ENCODE measurements at places on chromosomes 7 and 10. TPM values are rescaled to one million over a fixed set of nuclear protein-coding genes. Genes with fewer than 3 reads are reported as not detected.

DNA sequence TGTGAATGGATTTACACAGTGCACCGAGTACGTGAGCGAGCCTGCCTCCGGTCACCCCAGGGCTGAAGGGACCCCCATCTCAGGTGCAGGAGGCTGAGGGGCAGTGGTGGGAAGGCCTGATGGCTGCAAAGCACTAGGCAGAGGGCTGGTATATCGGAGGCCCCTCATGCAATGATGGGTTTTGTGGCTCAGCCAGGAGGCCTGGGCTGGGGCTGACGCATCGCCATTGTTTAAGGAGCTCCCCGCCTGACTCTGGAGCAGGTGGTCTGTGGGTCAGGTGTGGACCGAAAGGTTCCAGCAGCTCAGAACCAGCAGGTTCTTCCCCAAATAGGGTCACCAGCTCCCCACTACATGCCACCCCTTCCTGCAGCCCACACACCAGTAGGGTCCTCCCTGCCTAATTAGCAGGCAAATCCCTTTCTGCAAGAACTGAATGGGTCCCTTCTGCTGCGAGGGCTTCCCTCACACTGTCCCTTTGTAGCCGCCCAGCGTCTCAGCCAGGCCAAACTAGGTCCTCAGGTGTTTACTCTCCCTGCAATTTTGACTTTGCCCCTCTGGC is 33.0 kb downstream of the OAT start:
- DNase-seq = no peak

The NPY4R2 gene
- 1.9 TPM for total RNA-seq

DNA sequence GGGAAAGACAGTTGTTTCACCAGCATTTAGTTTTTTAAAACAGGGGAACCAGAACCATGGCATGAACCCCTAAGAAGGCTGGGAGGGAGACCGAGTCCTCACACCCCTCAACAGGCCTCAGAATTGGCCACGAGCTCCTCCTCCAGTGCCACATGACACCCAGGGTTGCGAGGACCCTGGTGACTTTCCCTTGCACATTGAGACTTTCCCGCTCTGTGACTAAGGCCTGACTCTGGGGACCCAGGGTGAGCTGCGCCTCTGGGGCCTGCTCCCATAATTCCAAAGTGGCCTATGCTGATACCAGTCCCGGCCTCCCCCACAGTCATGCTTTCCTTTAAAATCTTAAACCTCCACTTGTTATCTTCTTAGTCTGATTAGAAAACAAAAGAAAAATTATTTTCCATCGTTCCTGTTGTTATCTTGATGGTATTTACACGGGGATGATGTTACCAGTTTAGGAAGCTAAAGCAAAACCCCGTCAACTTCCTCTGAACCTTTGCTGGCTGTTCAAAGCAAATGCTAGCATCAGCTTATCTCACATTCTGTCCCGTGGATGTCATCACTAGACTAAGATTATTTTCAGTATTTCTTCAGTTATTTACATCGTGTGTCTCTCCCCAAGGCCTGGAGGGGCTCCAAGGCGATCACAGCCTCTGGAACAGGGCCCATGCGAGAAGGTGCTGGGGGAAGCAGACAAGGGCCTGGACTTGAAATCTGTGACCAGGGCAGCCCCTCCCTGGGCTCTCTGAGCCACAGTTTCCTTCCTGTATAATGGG is 42.1 kb downstream of the FAM53B start:
- no peak for DNase-seq

The SSC4D gene
- 1.7 TPM for total RNA-seq

DNA sequence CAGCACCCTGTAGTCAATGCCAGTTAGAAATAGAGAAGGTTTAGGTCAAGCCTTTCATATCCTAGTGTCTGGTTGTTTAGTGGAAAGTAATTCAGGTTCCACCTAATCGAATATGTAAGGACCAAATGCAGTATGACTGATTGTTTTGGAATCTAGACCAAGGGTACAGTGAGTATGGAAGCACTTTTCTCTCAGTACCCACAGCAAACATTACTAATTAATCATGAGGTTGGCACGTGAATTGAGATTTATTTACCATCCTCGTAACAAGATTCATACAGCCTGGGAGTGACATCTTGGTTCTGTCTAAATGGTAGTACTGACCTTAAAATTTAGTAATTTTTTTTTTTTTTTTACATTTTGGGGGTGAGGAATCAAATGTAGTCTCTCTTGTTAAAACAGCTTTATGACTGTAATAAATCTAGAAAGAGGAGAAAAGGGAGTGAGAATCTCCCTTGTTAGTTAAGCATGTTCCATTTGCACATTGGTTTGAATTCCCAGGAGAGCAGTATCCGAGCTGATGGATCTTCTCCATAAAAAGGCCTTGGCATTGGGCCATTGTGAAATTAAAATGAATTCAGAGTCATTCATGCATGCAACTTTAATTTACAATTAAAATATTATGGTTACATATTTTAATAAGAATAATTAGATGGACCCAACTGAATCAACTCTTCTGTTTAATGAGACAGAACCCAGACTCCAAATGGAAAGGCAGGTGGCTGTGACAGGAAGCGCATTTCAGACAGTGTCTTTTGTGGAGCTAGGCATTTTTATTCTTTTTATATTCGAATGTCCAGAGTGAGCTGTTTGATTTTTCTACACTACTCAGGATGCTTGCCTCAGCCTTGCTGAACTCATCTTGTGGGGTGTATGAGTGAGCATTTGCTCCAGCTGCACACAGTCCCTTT is 57.6 kb downstream of the SNX10 start:
- no peak for DNase-seq

- DNase-seq = no peak
Measured at GRCh38 chr7:30799206-30799975, 28.2 kb downstream of the MINDY4 start.

The INSYN2A gene
- total RNA-seq = not detected

The OR2A7 gene
- total RNA-seq = 12.1 TPM

GRCh38 chr10:94299417-94299816 is 63.3 kb downstream of the NOC3L start:
- no peak for DNase-seq

The GHRHR gene
- not detected for total RNA-seq

The PYROXD2 gene
- total RNA-seq = 17.8 TPM

GRCh38 chr7:154503962-154504550 is 451.9 kb downstream of the DPP6 start:
- DNase-seq = no peak

The GLRX3 gene
- total RNA-seq = 45.9 TPM

The CALML5 gene
- not detected for total RNA-seq

DNA sequence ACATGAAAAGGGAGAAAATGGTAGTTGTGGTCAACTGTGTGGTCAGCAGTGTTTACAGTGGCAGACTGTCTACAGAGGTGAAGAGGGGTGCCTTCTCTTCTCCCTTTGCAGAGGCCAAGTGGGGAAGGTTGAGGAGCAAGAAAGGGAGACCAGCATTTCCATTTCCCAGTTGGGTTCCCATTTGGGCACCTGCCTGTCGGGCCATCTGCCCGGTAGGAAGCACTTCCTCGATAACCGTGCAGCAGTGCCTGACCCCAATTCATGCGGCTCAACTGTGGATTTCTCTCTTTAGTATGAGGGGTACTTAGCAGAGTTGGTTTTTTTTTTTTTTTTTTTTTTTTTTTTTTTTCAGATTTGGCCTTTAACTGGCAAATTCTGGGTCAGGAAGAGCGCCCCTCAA is 127.0 kb downstream of the CCDC3 start:
- no peak for DNase-seq

The CCL26 gene
- not detected for total RNA-seq

The TMEM130 gene
- total RNA-seq = 2.9 TPM

The SPDYE6 gene
- total RNA-seq = not detected

GRCh38 chr10:118472415-118473304 is 122.8 kb downstream of the PRLHR start:
- no peak for DNase-seq

- no peak for DNase-seq
Measured at GRCh38 chr7:133165529-133165928, 83.6 kb upstream of the CHCHD3 start.

The SEMA4G gene
- 5.1 TPM for total RNA-seq

The CCL24 gene
- 4.1 TPM for total RNA-seq

DNA sequence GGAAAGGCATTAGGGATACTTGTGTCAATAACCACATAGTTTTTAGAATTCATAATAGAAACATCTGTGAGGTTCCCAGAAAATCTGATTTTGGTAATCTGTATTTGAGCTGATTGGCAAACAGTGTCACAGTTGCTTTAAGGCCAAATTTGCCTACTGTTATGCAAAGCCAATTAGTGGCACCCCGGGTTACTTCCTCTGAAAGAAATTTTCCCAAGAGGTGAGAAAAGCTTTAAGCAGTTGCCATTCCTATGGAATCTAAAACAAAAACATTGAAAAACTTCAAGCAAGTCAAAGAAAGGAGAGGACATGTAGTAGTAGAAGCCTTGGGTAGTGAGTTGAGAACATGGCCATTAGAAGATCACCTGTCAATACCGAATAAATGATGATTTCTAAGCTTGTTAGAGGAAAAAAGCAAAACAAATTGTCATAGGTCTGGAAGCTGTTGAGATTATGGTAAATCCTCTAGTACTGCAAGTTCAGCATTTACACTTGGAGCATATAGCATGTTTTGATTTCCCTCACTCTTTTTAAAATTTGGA is 176.8 kb downstream of the TWIST1 start:
- DNase-seq = no peak

GRCh38 chr7:90298145-90299038 is 22.7 kb downstream of the FAM237B start:
- no peak for DNase-seq

- no peak for DNase-seq
Measured at GRCh38 chr10:132356621-132357195, 24.7 kb downstream of the LRRC27 start.

GRCh38 chr10:51832652-51833383 is 133.4 kb upstream of the CSTF2T start:
- no peak for DNase-seq

- peak; percentile 71 for DNase-seq
Measured at GRCh38 chr10:5545778-5546710, 21.3 kb downstream of the CALML3 start.

GRCh38 chr7:31126976-31127375 is 74.9 kb downstream of the ADCYAP1R1 start:
- no peak for DNase-seq

- DNase-seq = no peak
Measured at GRCh38 chr7:37440738-37441385, 7.8 kb downstream of the ELMO1 start.

The KAZALD1 gene
- 9.9 TPM for total RNA-seq

The MUC12 gene
- 1.2 TPM for total RNA-seq

The TEX36 gene
- total RNA-seq = not detected

GRCh38 chr10:33114451-33114952 is 156.5 kb upstream of the ITGB1 start:
- no peak for DNase-seq

The AKR1C3 gene
- total RNA-seq = 84.4 TPM

DNA sequence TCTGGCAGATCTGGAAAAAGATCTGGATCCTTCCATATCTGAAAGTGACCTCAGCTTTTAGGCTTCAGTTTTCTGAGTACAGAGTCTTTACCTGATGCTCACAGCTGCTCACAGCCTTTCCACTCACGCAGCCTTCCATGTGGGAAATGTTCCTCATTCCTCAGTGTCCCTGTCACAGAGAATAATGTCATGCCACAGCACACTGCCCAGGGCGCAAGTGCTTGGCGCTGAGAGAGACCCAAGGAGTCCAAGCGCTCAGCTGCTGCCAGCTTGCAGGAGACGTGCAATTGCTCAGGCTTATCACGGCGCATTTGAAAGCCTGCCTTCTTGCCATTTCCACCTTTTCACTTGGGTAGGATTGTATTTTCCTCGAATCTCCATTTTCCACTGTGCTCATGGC is 271.9 kb upstream of the MKI67 start:
- DNase-seq = no peak

DNA sequence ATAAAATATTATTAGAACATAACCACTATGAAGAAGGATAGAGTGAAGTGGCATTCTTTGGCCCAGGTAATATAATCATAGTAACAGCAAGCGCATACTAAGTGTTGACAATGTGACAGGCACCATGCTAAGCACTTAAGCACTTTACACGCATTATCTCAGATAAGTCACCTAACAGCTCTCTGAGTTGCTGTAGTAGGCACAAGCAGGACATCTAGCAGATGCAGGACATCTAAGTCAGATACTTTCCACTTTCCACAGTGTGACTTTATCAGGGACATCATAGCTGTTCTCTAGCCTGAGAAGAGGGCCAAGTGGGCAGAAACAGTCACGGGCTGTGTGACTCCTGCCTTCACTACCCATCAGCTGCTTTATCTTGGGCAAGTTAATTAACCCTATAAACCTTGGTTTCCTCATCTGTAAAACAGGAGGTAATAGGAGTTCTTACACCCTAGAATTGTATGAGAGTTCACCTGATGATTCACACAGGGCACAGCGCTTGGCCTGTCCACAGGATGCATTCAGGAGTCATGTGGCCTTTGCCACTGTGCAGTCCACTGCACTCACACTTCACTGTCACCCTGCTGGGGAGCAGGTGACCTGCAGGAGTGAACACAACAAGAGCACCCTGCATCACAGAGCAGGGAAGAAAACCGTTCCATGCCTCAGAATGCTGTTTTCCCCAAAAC is 12.5 kb downstream of the LIPA start:
- DNase-seq = no peak

GRCh38 chr10:111126077-111126476 is 49.2 kb downstream of the ADRA2A start:
- no peak for DNase-seq

DNA sequence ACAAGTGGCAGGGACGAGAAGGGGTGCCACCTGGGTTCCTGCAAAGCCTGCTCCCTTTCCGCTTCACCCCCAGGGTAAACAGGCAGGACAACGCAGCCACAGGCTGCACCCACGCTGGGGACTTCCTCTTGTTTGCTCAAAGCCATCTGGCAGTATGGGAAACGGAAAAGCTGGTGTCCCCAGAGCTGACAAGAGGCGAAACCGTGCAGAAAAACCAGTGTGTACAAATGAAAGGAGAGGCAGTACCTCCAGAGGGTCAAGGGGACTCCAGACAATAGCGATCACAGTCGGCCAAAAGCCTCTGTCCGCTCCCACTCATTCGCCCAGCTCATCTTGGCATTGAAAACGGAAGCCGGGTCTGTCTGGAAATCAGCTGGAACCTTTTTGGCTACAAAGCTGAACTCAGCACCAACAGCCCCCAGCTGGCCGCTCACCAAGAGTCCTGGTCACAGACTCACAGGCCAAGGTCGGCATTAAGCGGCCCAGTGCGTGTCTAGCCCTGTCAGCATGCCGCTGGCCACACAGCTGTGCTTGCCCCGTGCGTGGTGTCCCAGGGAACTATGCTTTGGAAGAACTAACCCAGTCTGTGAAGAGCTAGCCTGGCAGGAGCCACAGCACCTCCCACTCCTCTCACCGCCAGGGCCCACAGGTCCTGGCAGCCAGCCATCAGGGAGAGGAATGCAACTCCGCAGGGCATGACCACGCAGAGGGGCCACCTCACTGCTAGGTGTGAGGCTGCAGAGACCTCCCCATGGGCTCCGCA is 10.4 kb downstream of the TNS3 start:
- peak; percentile 83 for DNase-seq

- no peak for DNase-seq
Measured at GRCh38 chr10:79192677-79193003, 123.9 kb downstream of the ZMIZ1 start.

DNA sequence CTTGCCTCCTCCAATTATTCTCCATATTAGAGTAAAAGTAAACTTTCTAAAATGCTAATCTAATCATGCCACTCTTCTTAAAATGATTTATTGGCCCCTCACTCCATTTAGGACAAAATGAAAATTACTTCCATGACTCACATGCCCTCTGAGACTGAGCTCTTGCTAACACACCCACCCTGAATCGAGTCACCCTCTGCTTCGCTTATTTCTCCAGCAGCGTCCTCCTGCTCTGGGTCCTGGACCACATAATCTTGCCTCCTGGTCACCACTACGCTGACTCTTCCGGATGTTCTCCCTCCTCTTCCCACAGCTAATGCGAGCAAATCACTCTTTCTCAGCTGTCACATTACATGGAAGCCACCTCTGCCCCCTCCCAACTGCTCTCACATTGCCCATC is 384.0 kb upstream of the FZD8 start:
- DNase-seq = no peak

The AQP1 gene
- 826 TPM for total RNA-seq
